Mesenteric fat pad (tissue), 1 donor: ENCODE measurements at places on chromosomes 11 and 22. TPM values are rescaled to one million over a fixed set of nuclear protein-coding genes. Genes with fewer than 3 reads are reported as not detected.

- no peak for DNase-seq
Measured at GRCh38 chr22:19840955-19841640, 13.6 kb downstream of the GNB1L start.

DNA sequence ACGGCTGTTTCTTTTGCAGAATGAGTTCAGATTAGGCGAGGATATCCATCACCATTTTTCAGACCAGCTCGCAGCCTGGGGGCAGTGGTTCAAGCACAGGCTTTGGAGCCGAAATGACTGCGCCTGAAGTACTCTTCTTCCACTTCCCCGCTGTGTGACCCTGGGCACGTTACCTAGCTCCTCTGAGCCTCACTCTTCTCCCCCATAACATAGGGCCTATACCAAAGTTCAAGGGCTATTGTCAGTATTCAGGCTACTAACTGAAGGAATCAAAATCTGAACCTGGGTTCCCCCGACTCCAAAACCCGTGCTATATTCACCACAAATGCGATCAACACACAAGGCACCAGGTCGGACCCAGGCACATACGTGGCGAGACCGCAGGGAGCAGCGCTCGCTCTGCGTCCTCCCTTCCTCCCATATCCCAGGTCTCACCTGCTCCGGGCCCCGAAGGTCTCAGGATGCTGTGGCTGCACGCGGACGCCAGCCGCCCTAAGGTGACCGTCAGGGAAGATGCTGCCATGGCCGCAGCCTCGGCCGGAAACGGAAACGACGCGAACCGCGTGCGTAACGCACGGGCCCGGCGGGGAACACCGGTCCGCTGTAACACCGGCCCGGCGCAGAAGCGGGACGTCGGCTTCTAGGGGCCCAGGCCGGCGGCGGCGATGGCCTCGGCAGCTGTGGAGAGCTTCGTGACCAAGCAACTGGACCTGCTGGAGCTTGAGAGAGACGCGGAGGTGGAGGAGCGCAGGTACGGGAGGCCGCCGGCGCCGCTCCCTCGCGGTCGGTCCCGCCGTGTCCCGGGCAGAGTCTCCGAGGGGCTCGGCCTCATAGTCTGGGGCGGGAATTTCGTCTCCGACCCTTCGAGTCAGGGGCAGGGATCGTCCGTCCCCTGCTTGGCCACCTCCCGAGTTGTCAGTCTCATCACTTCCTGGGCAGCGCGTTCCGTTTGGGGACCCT is at the start of the genes IGHMBP2 and MRPL21:
Gene IGHMBP2 (plus strand): TSS at position 604 of the 960 bp plus-strand sequence. CDS start 62 bp downstream, at position 666.
Gene MRPL21 (minus strand): TSS at position 545 of the 960 bp plus-strand sequence. CDS start 22 bp downstream, at position 523.
- peak; percentile 99 for DNase-seq

DNA sequence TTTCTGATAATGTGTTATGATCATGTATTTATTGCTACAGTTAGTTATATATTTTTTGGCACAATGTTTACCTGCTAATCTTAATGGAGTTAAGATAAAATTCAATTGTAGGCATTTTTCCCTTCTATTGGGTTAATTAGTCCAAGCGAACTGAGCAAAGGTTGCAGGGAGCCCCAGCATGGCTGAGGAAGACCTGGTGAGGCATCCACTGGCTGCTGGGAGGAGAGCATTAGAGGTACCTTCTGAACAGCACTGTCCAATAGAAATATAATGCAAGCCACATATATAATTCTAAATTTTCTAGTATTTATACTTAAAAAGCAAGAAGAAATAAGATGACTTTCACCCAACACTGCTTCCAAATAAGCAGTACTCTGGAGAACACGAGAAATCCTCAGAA is 689 bp upstream of the TMEM126A start:
- no peak for DNase-seq

DNA sequence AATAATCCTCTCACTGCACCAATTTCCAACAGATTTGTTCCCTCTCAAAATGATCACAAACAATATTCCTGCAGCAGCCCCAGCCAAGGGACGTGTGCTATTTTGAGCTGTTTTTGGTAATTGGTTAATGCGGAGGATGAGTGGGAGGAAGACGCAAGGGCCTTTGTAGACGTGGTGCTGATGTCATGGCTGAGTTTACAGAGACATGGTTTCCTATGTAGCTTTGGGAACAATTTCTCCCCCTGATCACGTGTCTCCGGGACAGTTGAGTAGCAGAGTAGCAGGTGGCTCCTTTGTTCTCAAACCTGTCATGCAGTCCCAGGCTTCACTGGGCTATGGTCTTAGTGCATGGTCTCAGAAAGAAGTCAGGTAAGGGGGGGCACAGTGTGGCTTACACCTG is 183.2 kb upstream of the NECTIN1 start:
- DNase-seq = no peak

DNA sequence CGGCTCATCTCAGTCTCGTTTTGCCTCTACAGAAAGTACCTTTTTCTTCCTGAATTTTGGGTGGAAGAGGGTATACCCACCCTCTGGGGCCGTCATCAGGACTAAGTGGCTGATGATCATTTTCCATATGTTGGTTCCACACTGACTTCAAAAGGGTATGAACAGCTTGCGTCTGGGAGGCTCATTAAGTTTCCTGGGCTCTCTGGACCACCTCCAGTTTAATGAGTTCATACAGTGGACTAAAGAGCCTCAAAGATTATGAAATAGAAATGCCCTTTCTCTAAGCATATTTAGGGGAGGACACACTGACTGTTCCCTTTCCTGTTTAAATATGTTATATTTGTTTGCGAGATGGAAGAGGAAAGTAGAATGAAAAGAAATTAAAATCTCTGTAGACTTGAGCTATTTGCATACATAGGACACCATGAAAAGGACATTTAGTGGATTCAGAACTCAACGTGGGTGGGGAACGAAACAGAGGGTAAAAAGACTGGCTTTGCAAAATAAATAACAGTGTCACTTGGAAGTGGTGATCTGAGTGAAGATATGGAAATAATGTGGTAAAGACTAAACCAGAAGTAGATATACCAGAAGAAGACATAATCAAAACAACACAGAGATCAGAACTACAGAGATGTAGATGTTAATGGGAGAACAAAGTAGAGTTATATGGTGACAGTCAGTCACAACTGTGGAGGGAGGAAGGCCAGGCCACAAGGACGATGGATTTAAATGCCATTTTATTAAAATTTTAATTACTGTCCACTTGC is 18.7 kb downstream of the LDLRAD3 start:
- no peak for DNase-seq

- DNase-seq = no peak
Measured at GRCh38 chr22:18056807-18057474, 20.8 kb upstream of the PEX26 start.

The CEP164 gene
- total RNA-seq = 19.2 TPM

The UCP3 gene
- total RNA-seq = 2.7 TPM
